Activated CD4-positive, alpha-beta T cell treated with anti-CD3 and anti-CD28 coated beads for 1 hour (primary cell): ENCODE measurements at places on chromosomes 7 and 10.

DNA sequence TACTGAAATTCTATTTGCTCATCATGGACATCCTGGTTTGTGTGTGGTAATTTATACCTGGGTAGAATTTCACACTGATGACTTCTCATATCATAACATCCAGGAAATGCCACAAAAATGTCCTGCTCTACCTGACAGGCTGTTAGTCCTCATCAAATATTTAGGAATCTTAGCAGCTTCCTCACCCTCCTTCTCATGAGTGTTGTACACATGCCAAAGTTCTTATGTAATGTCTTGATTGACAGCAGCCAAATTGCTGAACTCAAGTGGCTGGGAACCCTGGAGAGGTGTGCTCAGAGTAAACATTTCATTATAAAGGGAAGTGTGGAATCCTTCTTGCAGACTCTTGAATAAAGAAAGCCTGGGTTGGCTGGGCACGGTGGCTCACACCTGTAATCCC lies 8.9 kb downstream of the EEPD1 start:
- DNase-seq = no peak

- no peak for DNase-seq
Measured at GRCh38 chr10:13788711-13789447, 202.1 kb downstream of the PRPF18 start.

- DNase-seq = no peak
Measured at GRCh38 chr10:53357587-53357986, 585.0 kb upstream of the MBL2 start.

GRCh38 chr7:66741710-66742049 lies 1.1 kb downstream of the RABGEF1 start:
- no peak for DNase-seq

- no peak for DNase-seq
Measured at GRCh38 chr7:84847038-84847437, 339.8 kb downstream of the SEMA3D start.

DNA sequence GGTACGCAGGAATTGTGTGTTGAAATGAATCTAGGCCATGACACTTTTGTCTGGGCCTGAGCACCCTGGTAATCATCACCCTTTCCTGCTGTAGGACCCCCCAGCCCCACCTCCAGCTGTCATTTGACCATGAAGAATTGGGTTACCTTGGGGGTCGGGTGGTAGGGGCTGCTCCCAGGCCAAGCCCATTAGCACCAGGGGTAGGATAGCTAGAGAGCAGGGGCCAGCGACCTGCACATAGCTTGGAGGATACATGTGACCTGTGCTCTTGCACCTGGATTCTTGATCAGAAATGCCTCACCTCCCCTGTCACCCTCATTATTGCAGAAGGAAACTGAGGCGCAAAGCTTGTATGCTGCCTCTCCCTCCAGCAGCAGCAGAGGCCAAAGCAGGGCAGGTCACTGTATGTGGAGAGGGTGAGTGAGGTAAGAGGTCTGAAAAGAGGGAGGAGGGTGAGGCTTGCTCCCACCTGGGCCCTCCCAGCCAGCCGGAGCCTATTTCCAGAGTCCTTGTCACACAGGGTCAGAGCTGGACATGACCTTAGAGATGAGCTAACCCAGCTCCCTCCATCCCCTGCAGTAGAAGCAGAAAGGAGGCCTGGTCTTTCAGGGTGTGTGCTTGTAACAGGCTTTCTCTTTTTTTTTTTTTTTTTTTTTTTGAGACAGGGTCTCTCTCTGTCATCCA lies 35.3 kb upstream of the ANKRD2 start:
- DNase-seq = no peak

- DNase-seq = no peak
Measured at GRCh38 chr7:132218876-132219275, 357.4 kb downstream of the PLXNA4 start.
